ENCODE measurements at places on chromosomes 2 and 18.

DNA sequence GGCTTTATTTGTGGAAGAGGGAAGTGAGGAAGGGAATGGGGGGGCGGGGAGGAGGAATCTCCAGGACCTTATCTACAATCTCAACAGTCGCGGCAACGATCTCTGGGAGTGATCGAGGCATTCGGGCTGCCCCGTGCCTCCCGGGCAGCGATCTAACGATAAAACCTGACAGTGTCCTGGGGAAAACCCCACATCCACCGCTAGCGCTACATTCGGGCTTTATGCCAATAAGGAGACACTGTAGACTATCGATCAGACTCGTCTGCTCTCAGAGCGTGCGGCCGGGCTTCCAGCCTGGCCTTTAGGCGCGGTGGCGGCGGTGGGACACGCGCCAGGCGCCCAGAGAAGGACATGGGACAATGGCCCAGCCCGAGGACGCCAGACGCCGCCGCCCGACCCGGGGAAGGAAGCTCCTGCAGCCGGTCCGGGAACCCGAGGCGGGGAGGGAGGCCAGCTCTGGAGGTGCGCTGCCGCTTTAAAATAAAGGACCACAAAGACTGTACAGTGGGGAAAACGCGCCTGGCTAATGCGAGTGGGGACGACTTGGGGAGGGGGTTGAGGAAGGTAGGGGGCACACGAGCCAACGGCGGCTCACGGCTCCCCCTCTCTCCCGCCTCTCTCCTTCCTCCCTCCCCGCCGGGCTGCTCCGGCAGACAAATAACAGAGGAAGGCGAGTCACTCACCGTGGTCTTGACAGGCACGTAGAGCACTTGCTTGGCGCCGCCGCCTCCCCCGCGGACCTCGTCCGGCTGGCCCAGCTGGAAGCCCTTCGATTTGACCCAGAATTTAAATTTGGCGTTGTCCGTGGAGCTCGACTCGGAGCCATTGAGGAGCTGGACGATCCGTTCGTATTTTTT lies 2.2 kb downstream of the NOL4 start:
- no peak for DNase-seq

GRCh38 chr2:230968921-230969658 lies 26.8 kb upstream of the SPATA3 start:
- no peak for DNase-seq

DNA sequence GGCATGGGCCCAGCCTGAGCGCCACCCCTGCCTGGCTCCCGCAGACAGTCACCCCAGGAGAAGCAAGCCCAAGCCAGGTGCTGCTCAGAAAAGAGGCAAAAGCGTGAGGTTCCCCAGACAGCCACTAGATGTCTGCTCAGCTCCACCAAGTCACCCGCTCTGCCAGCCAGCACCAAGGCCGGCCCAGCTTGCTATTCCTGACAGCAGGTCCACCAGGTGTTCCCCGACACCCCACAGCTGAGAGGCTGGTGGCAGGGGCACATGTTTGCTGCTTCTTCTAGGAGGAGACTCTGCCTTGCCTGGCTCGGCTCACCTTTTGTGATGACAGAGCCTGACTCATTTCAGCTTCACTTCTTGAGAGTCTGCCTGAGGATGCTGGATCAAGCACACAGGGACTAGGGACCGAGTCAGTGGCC lies 206.7 kb downstream of the MGAT5 start:
- no peak for DNase-seq

DNA sequence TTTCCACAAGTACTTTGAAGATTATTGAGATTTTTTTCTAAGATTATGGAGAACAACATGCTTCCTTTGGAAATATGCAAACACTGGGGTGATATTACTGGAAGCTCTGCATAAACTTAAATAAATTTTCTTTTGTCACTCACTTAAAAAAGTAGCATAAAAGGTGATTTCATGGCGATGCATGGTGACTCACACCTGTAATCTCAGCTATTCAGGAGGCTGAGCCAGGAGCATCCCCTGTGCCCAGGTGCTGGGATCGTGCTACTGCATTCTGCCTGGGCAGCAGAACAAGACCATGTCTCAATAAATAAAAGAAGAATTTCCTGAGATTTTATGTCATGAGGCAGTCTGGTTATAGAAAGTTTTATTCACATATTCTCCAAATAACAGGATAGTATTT lies 679.1 kb upstream of the CDH2 start:
- DNase-seq: no peak

GRCh38 chr2:1340141-1340512 lies 73.1 kb upstream of the TPO start:
- DNase-seq: no peak

GRCh38 chr18:3910512-3910911 lies 460.5 kb downstream of the TGIF1 start:
- no peak for DNase-seq

GRCh38 chr18:22020867-22021370 lies 148.5 kb upstream of the GATA6 start:
- DNase-seq: no peak

DNA sequence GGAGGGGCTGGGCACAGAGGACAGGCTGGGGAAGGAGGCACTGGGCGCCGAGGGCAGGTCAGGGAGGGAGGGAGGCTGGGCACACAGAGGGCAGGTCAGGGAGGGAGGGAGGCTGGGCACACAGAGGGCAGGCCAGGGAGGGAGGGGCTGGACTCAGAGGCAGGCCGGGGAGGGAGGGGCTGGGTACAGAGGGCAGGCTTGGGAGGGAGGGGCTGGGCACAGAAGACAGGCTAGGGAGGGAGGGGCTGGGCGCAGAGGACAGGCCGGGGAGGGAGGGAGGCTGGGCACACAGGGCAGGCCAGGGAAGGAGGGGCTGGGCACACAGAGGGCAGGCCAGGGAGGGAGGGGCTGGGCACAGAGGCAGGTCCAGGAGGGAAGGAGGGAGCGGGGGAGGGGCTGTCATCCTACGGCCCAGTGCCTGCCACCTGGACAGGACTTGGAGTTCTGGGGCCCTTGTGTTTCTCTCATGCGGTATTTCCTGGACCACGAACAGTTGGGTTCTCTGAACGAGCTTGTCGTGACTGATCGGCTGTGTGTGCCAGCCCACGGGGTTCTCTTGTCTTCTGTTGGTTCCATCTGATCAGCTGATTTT lies 46.7 kb upstream of the KCNG2 start:
- no peak for DNase-seq

GRCh38 chr2:203790134-203790852 lies 77.3 kb upstream of the CTLA4 start:
- no peak for DNase-seq

GRCh38 chr2:62808554-62808953 lies 103.0 kb downstream of the EHBP1 start:
- DNase-seq: no peak

DNA sequence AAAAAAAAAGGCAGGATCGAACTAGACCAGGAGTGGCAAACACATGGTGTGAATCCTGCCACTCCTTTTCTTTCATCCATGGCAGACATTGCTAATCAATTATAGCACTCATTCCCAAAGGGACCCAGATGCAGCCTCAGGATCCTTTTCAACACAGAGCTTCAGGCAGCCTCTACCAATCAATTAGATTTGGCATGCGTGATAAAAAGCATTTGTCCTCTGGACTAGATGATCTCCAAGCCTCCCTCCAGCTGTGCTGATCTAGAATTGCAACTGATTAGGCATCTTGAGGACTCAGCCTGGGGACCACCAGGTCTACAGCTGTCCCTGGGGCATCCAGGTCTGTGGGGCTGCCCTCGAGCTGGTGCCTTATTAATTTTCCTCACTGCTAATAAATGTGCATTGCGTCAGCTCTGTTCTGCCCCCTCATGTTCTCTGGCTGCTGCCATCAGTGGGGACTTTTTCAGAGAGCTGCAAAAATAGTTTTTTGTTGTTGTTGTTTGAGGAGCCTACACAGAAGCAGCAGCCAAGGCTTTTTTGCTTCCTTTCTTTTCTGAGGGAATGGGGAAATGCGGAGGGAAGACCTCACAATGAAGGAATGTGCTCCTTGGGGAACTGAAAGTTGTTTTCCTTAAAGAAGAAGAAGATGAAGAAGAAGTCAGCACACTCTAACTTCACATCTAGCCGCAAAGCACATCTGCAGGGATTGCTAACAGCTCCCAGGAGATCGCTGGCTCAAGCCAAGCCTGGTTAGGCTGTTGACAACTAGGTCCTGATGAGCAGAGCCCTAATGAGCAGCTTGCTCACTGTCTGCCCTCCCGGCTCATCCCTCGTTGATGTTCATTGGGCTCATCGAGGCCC lies 8.8 kb upstream of the ATOH8 start:
- no peak for DNase-seq

- no peak for DNase-seq
Observed at GRCh38 chr2:110876167-110876999, 144.0 kb downstream of the ACOXL start.

- DNase-seq: no peak
Observed at GRCh38 chr2:68722712-68723111, 11.9 kb upstream of the ARHGAP25 start.

- peak; percentile 30 for DNase-seq
Observed at GRCh38 chr2:152036611-152037469, 62.0 kb downstream of the CACNB4 start.

GRCh38 chr2:197011801-197012641 lies 85.5 kb upstream of the PGAP1 start:
- DNase-seq: no peak

GRCh38 chr2:232871418-232871834 lies 1.4 kb downstream of the SNORC start:
- no peak for DNase-seq

- no peak for DNase-seq
Observed at GRCh38 chr2:190272457-190272842, 47.2 kb downstream of the HIBCH start.

DNA sequence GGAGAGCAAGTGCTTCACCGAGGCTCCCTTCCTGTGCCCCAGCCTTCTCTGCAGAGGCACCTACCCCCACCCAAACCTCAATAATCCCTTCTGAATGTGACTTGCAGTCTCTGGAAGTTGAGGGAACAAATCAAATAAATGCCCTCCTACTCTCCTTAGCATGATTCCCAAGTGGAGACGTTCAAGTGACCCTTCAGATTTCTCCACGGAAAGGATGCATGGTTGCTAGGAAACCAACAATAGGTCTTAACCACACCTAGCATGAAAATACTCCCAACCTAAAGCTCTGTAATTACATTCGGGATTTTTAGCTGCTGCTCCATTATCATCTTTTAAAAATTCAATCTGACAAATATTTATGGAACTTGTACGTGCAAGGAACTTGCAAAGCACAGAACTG lies 50.2 kb upstream of the CABLES1 start:
- DNase-seq: no peak

DNA sequence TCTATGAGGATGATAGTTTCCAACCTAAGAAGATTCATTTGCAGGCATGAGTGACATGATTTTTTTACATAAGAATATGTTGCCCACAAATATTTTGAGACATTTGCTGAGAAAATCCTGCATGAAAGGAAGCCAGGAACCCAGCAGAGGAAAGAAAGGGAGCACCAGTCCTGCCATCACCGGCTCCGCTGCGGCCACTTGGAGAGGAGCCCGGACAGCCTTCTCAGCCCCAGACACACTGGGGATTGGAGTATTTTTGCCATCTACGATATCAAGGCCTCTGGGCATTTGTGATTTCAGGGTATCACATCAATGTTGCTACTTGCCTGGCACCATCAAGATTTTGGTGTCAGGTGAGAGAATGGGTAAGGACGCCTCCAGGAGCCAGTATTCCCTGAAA lies 228.3 kb downstream of the PTGR3 start:
- DNase-seq: no peak

DNA sequence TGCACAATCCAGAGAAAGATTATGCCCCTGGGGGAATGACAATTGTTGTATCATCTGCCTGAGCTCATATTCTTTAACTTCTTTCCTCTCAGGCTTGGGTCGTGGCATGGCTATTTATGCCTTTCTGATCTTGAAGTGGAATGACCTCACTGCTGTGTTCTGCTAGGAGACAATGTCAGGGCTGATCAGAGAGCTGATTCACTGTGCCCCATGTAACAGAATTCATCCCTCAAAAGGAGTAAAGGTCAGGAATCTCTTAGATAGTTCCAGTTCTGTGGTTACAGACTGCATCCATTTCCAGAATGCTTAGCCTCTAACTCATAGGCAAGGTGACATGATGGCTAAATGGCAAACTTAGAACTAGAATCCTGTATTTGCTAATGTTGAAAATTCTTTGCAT lies 511.7 kb upstream of the CNTNAP5 start:
- no peak for DNase-seq

GRCh38 chr2:217610401-217610814 lies 392.4 kb downstream of the TNS1 start:
- no peak for DNase-seq

GRCh38 chr2:42281416-42282081 lies 79.5 kb downstream of the COX7A2L start:
- no peak for DNase-seq

DNA sequence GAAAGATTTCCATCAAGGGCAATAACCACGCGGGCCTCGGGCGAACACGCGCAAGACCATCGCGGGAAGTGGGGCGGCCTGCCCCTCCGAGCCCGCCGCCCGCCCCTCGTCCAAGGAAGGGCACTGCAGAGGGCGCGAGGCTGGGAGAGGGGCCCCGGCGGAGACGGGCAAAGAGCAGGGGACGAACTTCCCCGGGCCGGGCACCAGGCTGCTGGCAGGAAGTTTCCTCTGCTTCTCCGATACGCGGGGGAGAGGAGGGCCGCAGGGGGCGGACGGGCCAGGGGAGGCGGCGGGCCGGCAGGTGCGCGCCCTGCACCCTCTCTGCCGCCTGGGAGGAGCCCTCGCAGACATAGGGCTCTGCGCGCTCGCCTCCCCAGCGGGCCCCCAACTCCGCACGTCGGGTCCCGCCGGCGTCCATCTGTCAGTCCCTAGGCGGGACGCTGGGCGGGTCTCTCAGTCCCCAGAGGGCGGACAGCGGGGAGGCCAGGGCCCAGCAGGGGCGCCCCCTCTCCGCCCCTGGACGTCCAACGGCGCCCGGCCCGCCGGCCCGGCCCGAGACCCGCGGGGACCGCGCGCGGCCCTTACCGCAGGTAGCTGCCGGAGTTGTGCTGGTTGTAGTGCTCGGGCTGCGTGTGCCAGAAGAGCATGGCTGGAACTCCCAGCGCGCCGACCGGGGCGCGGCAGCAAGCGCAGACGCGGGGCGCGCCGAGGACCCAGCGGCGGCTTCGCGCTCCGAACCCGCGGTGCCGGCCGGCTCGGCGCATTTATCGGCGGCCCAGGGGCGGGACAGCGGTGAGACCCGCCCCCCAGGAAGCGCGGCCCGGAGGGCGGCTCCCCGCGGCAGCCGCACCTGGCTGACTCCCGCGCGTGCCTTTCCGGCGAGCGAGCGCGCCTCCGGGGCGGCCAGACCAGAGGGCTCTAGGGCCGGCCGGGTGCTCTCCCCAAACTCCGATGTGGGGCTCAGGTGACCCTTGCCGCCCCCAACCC lies at the start of gene TFCP2L1:
TSS of gene TFCP2L1 (minus strand) at position 740 of the 987 bp plus-strand sequence. CDS start at position 647, 93 bp downstream.
- DNase-seq: no peak

GRCh38 chr2:74578408-74578807 lies 23.9 kb downstream of the DOK1 start:
- DNase-seq: no peak

GRCh38 chr18:46478796-46479195 lies 178.2 kb downstream of the LOXHD1 start:
- DNase-seq: no peak

DNA sequence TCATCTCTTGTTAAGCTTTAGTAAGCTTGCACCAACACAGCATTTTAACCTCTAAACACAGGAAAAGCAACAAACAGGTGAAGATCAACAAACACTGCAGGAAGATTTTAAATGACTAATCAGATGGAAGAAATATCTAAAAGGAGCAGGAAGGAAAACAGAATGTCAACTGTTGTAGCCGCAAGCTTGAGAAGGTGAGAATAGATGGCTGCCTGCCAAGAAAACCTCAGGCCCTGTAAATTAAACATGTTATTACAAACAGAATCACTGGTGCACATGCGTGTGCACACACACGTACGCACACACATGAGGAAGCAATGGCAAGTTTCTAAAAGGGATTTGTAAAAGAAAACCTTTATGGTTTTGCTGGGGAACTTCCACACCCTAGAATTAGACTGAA lies 257.8 kb upstream of the GALNT5 start:
- DNase-seq: no peak

GRCh38 chr2:71686781-71687180 lies 233.4 kb downstream of the DYSF start:
- no peak for DNase-seq

Data from stimulated activated CD4-positive, alpha-beta T cell treated with anti-CD3 and anti-CD28 coated beads, Interleukin-1b, Interleukin-23, amount 100 ng/mL, for 1 hour (primary cell).